Iris pigment epithelial cell (primary cell): ENCODE measurements at places on chromosomes 7 and 10.

- DNase-seq: no peak
Observed at GRCh38 chr7:43847496-43847895, 21.8 kb downstream of the MRPS24 start.

GRCh38 chr7:158492367-158492764 lies 95.3 kb downstream of the PTPRN2 start:
- no peak for DNase-seq

GRCh38 chr10:4240608-4241197 lies 455.7 kb upstream of the KLF6 start:
- peak; percentile 72 for DNase-seq

DNA sequence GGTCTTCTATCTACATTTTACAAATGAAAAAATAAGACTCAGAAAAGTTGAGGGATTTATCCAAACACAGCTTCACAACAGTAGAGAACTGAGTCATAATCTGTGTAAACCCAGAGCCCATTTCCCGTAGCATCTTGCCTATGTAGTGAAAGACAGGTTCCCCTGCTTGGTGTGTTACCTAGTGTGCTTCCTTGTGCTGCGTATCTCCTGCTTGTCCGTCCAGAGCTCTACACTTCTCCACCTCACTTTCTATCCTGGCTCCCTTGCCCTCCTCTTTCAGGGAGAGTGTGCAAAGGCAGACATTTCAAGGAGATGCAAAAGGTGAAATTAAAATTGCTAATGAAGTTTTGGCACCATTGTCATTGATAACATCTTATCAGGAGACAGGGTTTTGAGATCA lies 1.4 kb upstream of the ASNS start:
- no peak for DNase-seq

DNA sequence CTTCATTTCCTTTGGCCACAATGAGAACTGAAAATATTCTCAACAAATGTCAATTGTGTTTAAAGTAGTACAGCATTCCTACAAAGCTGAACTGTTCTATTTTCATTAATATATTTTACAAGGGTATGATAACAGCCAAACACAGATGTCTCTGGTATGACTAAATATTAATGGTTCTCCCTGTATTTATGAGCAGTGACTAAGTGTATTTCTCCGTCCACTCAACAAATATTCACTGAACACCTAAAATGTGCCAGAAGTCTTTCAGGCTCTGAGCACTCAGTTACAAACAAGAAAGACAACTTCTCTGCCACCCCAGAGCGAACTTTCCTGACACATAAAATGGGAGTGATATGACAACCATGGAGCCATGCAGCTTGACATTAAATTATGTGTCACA lies 135.6 kb downstream of the VPS41 start:
- DNase-seq: no peak

GRCh38 chr7:15556339-15557105 lies 5.3 kb downstream of the AGMO start:
- DNase-seq: no peak

GRCh38 chr10:110494532-110494931 lies 3.2 kb upstream of the DUSP5 start:
- DNase-seq: peak; percentile 29

DNA sequence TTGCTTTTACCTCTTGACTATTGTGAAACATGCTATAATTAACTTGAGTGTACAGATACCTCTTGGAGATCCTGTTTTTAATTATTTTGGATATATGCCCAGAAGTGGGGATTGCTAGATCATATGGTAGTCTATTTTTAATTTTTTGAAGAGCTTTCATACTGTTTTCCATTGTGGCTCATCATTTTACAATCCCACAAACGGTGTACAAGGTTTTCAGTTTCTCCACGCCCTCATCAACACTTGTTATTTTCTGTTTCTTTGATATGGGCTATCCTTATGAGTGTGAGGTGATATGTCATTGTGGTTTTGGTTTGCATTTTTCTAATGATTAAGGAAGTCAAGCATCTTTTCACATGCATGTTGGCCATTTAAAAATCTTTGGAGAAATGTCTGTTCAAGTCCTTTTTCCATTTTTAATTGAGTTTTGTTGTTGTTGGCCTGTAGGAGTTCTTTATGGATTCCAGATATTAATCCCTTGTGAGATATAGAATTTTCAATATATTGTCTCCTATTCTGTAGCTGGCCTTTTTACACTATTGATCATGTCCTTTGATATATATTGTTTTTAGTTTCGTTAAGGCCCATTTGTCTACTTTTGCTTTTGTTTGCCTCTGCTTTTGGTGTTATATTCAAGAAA lies 7.5 kb downstream of the AGK start:
- DNase-seq: peak; percentile 80

DNA sequence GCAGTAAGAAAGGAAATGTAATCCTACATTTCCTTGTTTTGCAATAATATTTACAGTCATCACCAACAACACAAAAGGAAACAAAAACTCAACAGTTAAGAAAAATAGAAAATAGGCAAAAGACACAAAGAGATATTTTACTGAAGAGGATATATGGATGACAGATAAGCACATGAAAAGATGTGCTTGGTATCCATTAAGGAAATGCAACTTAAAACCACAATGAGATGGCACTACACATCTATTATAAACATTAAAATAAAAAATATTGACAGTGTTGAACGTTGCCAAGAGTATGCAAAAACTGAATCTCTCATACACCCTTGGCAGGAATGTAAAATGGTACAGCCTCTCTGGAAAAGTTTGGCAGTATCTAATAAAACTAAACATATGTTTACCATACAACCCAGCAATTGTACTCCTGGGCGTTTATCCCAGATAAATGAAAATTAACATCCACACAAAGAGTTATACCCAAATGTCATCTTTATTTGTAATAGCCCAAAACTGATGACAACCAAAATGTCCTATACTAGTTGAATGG lies 5.4 kb downstream of the CEP41 start:
- no peak for DNase-seq

GRCh38 chr7:74482629-74483401 lies 29.1 kb downstream of the GTF2IRD1 start:
- peak; percentile 99 for DNase-seq

- DNase-seq: no peak
Observed at GRCh38 chr7:76048668-76048988, 722 bp downstream of the MDH2 start.

- no peak for DNase-seq
Observed at GRCh38 chr10:6388261-6388893, 185.6 kb downstream of the PFKFB3 start.

DNA sequence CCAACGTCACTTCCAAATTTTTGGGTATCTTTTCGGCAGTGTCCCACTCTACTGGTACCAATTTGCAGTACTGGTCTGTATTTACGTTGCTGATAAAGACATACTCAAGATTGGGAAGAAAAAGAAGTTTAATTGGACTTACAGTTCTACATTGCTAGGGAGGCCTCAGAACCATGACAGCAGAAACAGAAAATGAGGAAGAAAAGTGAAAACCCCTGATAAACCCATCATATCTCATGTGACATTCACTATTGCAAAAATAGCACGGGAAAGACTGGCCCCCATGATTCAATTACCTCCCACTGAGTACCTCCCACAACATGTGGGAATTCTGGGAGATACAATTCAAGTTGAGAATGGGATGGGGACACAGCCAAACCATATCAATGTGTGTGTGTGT lies 364.0 kb upstream of the KCND2 start:
- DNase-seq: no peak

DNA sequence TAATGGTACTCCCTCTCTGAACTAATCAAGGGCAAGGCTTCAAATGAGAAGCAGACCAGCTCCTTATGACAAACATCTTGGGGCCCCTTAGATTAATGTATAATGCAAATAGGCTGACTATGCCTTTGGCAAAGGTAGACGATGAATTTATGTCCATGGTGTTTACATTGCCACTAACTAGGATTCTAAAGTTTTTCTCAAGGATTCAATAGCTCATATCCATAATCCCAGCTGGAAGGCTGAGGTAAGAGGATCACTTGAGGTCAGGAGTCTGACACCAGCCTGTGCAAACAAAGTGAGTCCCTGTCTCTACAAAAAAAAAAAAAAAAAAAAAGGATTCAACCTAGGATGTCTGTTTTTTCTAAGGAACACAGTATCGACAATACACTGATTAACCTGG lies 96.5 kb downstream of the ORC5 start:
- no peak for DNase-seq

DNA sequence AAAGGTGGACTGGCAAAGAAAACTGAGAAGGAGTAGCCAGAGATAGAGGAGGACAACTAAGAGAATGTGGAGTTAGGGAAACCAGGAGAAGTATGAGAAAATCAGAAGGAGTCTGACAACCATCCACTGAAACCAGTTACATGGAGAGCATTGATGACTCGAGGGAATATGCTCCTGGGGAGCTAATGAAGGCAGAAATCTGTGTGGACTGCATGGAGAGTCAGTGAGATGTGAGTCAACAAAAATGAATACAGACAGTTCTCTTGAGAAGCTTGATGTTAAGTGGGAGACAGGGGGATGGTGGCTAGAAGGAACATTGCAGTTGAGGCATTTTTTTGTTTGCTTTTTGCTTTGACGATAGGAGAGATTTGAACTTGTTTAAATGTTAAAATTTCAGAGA lies 34.3 kb upstream of the ZNF32 start:
- peak; percentile 16 for DNase-seq

GRCh38 chr10:43138757-43139241 lies 554 bp downstream of the CSGALNACT2 start:
- peak; percentile 68 for DNase-seq

- DNase-seq: no peak
Observed at GRCh38 chr7:99190359-99191009, 17.4 kb downstream of the KPNA7 start.

- no peak for DNase-seq
Observed at GRCh38 chr7:142771353-142771723, 568 bp downstream of the PRSS2 start.

- peak; percentile 53 for DNase-seq
Observed at GRCh38 chr7:116911801-116912200, 41.5 kb upstream of the ST7 start.
